Stimulated activated CD8-positive, alpha-beta memory T cell treated with anti-CD3 and anti-CD28 coated beads, Interleukin-4, amount 100 ng/mL, for 1 hour (primary cell): ENCODE measurements at places on chromosomes 11 and 22.

- no peak for DNase-seq
These were observed 158.3 kb upstream of the SNX19 start for GRCh38 chr11:131074573-131074972.

DNA sequence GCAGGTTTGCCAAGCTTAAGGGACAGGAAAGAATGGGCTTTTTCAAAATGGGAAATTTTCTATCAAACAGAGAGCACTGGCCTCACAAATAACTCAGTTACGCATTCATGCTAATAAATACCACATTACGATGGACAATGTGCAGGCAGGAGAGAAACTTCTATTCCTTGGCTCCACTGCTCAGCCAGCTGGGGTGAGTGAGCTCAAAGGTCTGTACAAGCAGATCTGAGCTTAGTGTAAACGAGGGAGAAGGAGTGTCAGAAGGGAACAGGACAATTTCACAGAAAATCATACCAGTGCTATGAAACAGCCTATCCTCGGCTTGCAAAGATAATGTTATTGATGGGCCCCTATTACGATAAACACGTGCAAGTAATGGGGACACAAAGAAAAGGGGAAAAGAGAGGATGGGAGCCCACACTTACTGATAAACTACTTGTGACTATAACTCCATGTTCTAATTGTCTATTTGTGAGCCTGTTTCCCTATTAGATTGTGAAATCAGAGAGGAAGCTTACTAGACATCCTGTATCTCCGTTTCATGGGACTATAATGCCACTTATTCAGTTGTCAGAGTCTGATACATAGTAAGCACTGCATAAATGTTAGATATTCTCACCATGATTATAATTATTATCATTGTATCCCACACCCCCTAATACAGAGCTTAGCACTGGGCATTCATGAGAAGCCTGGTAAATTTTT lies 46.3 kb downstream of the AMOTL1 start:
- DNase-seq, result no peak

GRCh38 chr22:44990810-44991209 lies 19.0 kb downstream of the PHF21B start:
- DNase-seq, result no peak

DNA sequence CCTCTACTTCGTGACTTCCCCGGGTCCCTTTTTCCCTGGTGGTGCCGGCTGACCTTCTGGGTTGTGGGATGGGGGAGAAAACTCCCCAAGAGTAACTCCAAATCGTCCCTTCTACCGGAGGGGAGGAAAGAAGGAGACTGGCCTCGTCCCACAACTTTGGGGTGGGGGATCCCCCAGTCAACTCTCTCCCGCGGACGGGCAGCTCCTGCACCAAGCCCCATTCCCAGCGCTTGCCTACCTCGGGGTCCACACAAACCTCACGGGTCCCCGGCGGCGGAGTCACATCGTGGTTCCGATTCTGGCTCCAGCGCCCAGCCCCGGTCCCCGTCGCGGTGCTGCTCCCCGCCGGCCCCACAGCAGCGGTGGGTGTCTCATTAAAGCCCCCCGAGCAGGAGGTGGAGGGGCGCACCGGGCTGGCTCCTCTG lies 317 bp downstream of the BDNF start:
- no peak for DNase-seq

- DNase-seq, result no peak
These were observed 33.0 kb upstream of the C11orf87 start for GRCh38 chr11:109388982-109389381.

GRCh38 chr11:16297332-16297731 lies 59.0 kb downstream of the SOX6 start:
- DNase-seq, result no peak

GRCh38 chr11:112837162-112837826 lies 123.9 kb upstream of the NCAM1 start:
- DNase-seq, result no peak

GRCh38 chr11:43404406-43404805 lies 45.7 kb downstream of the TTC17 start:
- DNase-seq, result no peak

DNA sequence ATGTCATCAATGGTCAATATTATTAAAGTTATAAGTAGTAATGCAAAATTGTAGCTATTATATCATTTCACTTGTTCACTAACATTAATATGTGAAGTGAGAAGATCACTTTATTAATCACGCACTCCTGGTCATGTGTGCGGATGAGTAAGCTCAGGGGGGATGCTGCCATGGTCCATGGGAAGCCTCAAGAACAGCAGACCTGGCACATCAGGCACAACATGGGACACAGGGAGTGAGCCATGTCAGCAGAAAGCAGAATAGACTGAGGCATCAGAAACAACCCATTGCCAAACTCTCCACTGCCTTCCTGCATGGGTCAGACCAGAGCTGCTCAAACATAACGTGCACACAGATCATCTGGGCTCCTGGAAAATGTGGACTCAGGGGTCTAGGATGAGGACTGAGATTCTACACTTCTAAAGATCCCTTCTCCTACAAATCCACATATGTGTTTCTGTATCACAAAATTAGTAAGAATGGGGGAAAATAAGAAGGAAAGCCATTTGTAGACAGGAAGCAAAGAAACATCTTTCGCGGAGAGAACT lies 63.8 kb upstream of the VPREB1 start:
- no peak for DNase-seq

GRCh38 chr11:12285106-12285505 lies 92.3 kb upstream of the PARVA start:
- no peak for DNase-seq

GRCh38 chr11:92812841-92813240 lies 156.6 kb upstream of the MTNR1B start:
- DNase-seq, result no peak

DNA sequence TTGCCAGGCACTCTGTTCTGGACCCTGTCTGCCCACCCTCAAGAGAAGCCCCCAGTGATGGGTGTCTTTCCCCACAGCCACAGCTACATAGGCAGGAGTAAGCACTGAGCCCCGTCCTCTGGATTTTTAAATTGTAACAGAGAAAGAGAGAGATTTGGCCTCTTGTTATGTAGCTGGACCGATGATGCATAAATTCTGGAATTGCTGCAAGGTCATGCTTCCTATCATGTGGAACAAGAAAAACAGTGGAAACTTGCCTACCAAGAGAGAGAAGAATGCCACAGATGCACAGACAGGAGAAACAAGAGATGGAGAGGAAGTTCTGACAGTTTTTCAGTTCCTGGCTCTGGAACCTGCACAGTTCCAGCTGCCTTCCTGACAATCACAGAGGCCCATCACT lies 150.2 kb downstream of the ETS1 start:
- no peak for DNase-seq

GRCh38 chr11:17637901-17638300 lies 81.5 kb upstream of the MYOD1 start:
- no peak for DNase-seq

GRCh38 chr11:9047964-9048523 lies 43.4 kb downstream of the SCUBE2 start:
- DNase-seq, result no peak

DNA sequence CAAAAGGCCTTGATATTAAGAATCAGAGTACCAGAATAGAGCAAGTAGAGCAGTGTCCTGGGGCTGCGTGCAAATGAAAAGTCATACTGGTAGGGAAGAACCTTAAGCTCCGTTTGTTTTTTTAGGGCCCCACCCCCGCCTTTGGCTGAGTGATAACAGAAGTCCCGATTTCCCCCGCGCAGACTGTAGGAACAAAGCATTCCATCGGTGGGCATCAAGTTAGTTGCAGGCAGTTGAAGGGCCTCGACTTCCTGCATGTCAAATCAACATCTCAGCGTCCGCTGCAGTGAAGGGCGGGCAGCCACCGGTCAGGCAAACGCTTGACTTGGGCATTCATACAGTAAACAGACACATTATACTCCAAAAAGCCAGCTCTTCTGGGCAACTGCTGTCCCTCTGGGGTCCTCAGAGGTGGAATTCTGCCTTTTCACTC lies 11.7 kb downstream of the LRP4 start:
- DNase-seq, result no peak

DNA sequence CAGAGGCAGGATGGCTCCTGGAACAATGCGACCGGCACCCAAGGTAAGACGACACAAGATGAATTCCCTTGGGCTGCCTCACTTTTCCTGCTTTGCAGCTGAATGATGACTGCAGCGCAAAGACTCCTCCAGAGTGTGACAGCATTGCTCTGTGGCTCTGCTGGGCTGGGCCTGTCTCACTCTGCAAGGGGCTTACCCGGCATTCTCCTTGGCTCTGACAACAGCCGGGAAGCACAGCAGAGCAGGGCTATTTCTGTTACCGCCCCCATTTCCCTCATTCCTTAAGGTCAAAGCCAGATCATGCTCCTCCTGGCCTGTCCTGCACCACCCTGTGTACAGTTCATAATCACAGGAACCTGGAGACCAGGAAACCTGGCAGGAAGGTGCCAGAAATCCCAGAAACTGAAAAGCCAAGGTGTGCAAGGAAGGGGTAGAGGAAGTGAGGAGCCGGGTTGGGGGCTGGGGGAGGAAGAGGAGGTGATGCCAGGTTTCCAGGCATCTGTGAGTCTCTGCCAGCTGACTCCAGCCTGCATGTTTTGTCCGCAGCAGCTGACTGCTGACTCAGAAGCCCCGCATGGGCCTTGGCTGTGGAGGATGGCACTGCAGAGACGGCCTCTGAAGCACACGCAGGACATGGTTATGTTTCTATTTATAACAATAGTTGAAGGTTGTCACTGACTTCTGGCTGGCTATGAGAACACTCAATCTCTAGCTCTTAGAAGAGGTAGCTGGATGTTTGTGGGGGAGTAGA lies 113.6 kb downstream of the MICAL3 start:
- DNase-seq, result no peak

GRCh38 chr22:29200901-29201300 lies 4.8 kb upstream of the EMID1 start:
- DNase-seq, result no peak

GRCh38 chr11:13297917-13298356 lies 20.3 kb downstream of the BMAL1 start:
- DNase-seq, result no peak

DNA sequence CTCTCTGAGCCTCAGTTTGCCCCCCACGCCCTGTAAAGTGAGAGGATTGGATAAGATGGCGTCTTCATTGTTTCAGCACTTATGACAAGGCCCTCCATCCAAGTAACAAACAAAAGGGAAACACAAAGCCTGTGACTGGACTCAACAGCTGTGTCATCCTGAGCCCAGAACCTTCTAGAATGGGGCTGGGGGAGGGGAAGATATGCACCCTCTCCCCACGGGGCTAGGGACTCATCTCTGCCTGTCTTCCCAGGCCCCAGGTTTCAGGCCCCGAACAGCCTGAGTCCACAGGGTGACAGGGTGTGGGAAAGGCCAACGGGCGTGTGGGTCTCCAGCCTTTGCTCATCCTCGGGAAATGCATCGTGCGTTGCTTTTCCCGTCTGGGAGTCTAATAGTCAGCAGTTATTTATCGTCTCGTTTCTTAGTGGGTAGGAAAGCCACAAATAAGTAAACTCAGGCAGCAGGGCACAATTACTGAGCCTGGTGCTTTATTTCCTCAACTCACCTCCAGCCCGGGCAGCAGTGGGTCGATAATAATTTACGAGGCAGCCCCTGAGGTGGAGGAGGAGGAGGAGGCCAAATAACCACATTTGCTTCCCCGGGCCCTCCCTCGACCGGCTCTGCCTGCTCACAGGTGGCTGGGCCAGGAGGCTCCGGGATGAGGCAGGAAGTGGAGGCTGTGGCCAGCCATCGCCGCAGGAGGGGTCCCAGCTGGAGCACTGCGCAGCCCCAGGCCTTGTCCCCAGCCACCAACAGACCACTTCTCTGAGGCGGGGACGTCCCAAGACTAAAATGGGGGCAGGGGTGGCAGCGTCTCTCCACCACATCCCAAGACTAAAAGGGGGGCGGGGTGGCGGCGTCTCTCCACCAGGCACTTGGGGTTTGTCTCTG lies 54.4 kb downstream of the FLRT1 start:
- DNase-seq, result no peak

DNA sequence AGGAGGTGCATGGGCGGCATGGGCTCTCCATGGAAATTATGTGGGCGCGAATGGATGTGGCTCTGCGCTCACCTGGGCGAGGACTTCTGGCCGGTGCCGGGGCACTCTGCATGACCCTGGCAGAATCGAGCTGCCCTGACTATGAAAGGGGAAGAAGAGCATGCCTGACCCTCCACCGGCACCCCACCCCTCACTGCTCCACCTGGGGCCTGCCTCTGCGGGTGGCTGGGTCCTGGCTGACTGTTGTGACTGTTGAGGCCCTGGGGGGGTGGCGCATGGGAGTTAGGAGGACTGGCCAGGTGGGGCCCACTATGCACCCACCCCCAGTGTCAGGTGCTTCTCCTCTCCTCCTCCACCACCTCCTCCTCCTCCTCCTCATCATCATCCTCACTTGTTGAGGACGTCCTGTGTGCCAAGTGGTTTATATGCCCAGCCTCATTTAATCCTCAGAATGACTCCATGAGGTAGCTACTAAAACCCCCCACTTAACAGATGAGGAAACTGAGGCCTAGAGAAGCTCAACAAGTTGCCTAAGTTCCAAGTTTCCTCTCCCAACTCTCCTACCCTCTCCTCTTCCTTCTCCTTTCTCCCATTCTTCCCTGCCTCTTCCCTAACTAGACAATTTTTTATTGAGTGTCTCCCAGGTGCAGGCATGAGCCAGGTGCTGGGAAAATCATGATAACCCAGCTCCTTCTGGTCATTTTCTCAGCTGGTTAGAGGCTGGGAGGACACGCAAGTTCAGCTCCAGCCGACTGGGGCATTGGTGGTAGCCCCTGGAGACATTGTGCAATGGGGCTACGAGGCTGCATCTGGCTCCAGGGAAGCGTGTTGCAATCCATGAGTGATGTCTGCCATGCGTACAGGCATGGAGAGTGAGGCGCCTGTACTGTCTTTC lies 2.3 kb downstream of the MYEOV start:
- no peak for DNase-seq
